ENCODE measurements at places on chromosomes 11 and 22. TPM values are rescaled to one million over a fixed set of nuclear protein-coding genes. Genes with fewer than 3 reads are reported as not detected.

- no peak for DNase-seq
These were observed 7.8 kb upstream of the L3MBTL2 start for GRCh38 chr22:41197038-41197972.

Gene P2RY6
- 3.6 TPM for total RNA-seq

DNA sequence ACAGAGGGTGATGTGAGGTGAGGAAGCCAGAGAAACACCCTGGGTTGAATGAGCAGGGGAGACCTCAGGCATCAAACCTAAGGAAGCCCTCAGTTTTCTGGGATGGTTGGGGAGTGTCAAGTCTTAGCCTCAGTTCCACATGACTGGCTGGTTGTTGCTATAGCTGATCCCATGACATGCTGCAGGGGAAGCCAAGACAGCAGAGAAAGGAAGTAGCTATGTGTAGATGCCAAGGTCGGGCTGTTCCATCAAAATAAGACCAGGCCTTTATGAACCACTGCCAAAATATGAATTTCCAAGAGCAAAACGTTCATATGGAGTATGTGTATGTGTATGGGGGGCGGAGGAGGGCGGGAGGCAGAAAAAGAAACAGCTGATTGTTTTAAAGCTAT lies 11.6 kb downstream of the CD59 start:
- peak; percentile 92 for DNase-seq

GRCh38 chr11:3665336-3666022 lies 5.7 kb downstream of the CHRNA10 start:
- DNase-seq, result no peak

GRCh38 chr11:2193099-2193887 lies 21.7 kb upstream of the TH start:
- no peak for DNase-seq

Gene USP28
- 39.4 TPM for total RNA-seq

- DNase-seq, result no peak
These were observed 7.6 kb downstream of the ARVCF start for GRCh38 chr22:20009018-20009491.

Gene THY1
- total RNA-seq, result 15.3 TPM

DNA sequence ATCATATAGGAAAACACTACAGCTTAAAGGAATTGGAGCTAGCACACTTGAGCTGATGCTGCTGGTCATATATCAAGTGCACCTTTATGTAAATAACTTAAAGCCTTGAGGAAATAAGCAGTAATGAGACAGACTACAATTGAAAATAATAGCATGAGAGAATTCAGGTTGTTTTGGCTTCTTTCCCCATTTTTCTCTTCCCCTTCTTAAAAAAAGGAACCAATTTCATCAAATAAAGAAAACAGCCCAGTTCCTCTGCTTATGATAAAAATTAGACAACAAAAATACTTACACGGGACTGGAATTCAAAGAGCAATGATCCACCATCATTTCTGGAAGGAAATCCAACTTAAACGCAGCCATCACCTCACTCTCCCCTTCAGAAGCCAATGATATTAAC lies 50.2 kb upstream of the RAPSN start:
- DNase-seq, result no peak

DNA sequence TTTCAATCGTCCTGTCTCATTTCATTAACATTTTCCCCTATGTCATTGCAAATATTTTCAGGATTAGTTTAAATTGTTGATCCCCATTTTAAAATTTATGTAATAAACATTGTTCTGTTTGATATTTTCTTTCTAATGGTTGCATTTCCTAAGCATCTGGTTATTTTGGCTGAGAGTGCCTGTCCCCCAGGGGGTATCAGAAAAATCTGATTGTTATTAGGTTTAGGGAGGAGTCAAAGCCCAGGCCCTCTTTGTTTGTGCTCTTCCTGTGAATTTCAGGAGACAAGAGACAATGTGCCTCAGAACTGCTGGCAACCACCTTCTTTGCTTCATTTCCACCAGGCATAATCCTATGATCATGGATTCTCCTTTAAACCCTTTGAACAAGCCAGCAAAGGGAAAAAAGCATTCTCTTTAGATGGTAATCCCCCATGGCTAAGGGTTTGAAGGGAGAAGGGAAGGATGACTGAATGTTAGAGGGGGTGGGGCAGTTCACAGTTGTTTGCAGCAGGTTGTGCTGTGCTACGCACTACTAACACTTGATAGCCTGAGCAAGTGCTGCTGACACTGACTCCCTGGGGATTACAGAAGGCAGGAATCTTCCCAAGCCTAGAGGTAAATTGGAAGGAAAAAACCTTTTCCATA lies 462.4 kb upstream of the LRRC4C start:
- no peak for DNase-seq

GRCh38 chr11:78921509-78921908 lies 346.8 kb upstream of the NARS2 start:
- DNase-seq, result no peak

All from renal cortical epithelial cell (primary cell).